NCI-H1930 (cell line): ENCODE measurements at places on chromosomes 1 and 21.

DNA sequence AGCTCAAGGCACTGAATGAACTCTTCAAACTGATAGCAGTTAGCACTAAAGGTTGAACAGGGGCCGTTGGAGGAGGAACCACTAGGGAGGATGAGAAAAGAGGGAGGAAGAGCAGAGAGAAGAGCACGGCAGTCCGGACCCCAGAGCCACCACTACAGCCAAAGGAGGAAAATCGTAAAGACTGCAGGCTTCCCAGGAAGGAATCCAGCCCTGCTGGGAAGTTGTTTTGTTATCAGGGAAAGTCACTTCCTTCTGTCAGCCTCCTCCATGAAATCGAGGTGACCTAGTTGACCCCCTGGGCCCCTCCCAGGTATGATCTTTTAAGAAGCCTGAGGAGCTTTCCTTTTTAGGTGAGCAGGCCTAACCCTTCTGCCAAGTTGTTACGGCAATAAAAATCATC is 88.2 kb downstream of the PBX1 start:
- DNase-seq = no peak

GRCh38 chr1:205978676-205979075 is 24.5 kb downstream of the RAB7B start:
- DNase-seq = no peak

GRCh38 chr1:240906477-240906876 is 294.5 kb upstream of the GREM2 start:
- DNase-seq = no peak

DNA sequence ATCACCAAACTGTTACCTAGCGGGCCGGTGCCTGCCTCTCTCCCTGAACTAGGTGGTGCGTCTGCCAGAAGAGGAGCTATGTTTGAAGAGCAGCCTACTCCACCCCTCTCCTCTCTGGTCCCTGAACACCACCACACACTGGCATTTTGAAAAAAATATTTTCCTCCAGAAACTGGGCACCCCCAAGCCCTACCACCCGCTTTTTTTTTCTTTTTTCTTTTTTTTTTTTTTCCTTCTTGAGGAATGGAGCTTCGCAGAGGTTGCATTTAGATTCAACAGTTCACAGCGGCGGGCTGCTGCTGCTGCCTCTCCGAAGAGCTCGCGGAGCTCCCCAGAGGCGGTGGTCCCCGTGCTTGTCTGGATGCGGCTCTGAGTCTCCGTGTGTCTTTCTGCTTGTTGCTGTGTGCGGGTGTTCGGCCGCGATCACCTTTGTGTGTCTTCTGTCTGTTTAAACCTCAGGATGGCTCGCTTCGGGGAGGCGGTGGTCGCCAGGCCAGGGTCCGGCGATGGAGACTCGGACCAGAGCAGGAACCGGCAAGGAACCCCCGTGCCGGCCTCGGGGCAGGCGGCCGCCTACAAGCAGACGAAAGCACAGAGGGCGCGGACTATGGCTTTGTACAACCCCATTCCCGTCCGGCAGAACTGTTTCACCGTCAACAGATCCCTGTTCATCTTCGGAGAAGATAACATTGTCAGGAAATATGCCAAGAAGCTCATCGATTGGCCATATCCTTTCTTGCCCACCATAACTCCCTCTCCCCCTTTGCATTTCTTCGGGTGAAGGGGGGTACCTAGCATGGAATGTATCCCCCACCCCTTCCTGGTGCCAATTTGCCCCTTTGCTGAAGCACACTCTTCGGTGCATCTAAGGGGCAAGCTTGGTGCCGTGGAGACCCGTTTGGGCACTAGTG is at the start of gene CACNA1E:
CACNA1E (plus strand) TSS at position 233 of the 911 bp plus-strand sequence; CDS start at position 461, 228 bp downstream.
- DNase-seq = no peak

DNA sequence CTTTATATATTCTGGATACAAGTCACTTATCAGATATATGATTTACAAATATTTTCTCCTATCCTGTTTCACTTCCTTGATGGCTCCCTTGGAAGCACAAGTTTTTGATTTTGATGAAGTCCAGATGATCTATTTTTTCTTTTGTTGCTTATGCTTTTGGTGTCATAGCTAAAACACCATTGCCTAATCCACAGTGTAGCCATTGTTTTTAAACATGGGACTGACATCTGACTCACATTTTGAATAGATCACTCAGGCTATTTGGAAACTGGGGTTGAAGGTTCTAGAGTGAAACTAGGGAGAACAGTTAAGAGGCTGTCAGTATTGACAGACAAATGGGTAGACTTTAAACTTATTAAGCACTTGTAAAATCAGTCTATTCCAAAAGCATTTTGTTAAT is 16.6 kb downstream of the AK4 start:
- DNase-seq = no peak

- DNase-seq = no peak
Measured at GRCh38 chr1:62436039-62436465, 797 bp upstream of the USP1 start.

DNA sequence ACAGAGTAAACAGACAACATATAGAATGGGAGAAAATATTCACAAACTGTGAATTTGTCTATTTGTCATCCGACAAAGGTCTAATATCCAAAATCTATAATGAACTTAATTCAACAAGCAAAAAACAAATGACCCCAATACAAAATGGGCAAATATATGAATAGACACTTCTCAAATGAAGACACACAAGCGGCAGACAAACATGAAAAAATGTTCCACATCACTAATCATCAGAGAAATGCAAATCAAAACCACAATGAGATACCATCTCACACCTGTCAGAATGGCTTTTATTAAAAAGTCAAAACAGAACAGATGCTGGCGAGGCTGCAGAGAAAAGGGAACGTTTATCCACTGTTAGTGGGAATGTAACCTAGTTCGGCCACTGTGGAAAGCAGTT is 72.7 kb downstream of the SMYD3 start:
- no peak for DNase-seq

DNA sequence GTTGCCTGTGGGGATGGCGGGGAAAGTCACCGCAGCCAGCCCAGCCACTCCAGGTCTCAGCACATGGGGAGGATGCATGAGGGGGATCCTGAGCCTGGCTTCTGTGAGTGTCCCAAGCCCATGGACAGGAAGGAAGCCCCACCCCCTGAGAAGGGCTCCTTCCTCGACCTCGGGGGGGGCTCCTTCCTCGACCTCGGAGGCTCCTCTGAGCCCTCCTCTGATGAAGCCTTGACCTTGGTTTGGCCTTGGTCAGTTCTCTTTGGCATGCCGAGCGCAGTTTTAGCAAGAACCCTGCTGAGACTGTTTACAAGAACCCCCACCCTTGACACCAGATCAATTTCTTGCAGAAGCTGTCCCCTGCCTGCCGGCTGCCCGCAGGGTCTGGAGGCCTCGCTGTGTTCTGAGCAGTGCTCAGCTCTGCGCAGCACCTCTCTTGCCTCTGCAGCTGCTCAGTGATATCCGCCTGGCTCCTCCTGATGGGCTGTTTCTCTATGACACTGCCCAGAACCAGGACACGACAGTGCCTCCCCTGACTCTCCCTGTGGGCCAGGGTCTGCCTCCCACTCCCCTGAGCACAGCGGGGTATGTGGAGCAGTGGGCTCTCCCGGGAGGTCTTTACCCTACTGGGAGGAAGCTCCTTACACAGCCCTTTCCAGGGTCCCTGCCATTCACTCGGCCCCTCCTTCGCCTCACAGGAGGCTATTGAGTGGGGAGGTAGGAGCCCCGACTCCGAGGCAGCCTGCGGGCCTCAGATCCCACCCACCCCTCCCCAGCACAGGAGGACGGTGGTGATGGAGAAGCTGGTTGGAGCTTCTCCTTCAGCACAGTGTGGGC is 15.4 kb downstream of the ACTRT2 start:
- DNase-seq = no peak

- no peak for DNase-seq
Measured at GRCh38 chr1:176517484-176517883, 54.5 kb downstream of the PAPPA2 start.
